ENCODE measurements at places on chromosomes 16 and 17.

- peaks cover 6% of the 10 kb centered on the region for H3K27me3 ChIP-seq
- peaks cover 36% of the 10 kb centered on the region for H3K4me1 ChIP-seq
- H3K4me3 ChIP-seq, result no peak overlapping the region
- H3K27ac ChIP-seq, result peak overlapping the region; percentile 91
- peaks cover 9% of the 10 kb centered on the region for H3K36me3 ChIP-seq
- no peak for DNase-seq
Measured at GRCh38 chr17:6926667-6927066, 69.2 kb upstream of the ALOX12 start.

DNA sequence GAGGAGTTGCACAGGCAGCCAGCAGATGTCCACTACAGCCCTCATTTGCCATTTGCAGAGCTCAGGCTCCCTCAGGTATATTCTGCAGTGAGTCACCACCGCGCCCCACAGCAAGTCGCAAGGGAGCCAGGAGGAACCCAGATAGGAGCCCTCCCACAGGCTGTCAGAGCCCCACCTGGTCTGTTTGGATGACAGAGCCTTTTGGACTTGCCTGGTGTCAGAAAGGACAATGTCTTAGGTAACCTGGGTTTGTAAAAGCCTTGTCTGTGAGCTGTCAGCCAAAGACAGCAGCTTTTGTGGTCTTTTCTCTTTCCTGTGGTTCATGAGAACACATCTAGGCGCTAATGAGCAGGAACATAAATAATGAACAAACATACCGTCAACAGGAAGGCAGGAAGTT lies 70.9 kb downstream of the GNAO1 start:
- no peaks in the 10 kb centered on the region for H3K27me3 ChIP-seq
- no peak for DNase-seq
- H3K36me3 ChIP-seq, result no peaks in the 10 kb centered on the region
- H3K4me3 ChIP-seq, result no peak overlapping the region

GRCh38 chr17:56820207-56820606 lies 13.5 kb downstream of the C17orf67 start:
- no peak overlapping the region for H3K27ac ChIP-seq
- H3K27me3 ChIP-seq, result no peaks in the 10 kb centered on the region
- H3K4me1 ChIP-seq, result peaks cover 7% of the 10 kb centered on the region
- H3K4me3 ChIP-seq, result no peak overlapping the region
- DNase-seq, result no peak

DNA sequence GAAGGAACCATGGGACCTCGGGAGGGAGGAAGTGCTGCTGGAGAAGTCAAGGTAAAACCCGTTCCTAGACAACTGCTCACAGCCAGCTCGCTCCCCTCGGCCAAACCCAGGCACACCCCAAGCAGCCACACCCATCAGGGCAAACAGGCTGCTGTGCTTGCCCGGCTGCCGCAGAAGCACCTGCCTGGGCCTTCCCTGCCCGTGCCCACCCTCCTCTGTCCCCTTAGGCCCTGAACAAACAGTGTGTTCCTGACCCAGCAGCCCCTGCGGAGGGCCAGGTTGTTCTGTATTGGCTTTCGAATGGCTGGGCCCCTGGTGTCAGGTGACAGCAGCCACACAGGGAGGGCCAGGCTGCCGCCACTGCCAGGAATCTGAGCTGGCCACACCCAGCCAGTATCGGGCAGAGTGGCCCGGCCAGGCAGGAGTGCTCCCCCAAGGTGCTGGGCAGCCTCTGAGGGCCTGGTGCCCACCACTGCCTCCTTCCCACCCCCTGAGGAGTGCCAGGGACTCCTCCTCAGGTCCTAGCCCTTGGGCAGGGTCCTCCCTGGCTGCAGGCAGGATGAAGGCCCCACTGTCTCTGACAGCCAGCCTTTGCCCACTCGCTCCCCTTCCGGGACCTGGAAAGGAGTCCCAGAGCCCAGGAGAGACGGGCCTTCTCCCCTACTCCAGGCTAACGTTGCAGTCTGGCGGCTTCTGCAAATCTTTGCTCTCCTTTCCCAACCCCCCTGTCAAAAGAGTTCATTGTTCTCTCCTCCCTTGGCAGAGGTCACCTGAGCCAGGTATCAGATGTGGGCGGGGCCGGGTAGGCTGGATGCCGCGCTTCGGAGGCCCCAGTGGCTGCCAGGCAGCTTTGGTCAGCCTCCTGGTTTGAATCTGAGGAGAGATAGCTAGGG lies 24.0 kb downstream of the LLGL2 start:
- peaks cover 3% of the 10 kb centered on the region for H3K27me3 ChIP-seq
- no peaks in the 10 kb centered on the region for H3K36me3 ChIP-seq

DNA sequence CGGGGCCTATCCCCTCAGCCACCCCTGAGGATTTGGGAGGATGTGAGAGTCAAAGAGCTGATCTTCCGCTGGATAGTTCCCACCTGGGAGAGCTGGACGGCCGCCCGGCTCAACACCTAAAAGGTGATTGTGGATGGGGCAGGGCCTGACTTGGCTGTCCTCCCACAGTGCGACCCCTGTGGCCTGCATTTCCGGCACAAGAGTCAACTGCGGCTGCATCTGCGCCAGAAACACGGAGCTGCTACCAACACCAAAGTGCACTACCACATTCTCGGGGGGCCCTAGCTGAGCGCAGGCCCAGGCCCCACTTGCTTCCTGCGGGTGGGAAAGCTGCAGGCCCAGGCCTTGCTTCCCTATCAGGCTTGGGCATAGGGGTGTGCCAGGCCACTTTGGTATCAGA lies 4.5 kb downstream of the BCL6B start:
- peaks cover 7% of the 10 kb centered on the region for H3K4me1 ChIP-seq
- no peak overlapping the region for H3K27ac ChIP-seq
- H3K27me3 ChIP-seq, result peaks cover 11% of the 10 kb centered on the region
- H3K36me3 ChIP-seq, result no peaks in the 10 kb centered on the region

DNA sequence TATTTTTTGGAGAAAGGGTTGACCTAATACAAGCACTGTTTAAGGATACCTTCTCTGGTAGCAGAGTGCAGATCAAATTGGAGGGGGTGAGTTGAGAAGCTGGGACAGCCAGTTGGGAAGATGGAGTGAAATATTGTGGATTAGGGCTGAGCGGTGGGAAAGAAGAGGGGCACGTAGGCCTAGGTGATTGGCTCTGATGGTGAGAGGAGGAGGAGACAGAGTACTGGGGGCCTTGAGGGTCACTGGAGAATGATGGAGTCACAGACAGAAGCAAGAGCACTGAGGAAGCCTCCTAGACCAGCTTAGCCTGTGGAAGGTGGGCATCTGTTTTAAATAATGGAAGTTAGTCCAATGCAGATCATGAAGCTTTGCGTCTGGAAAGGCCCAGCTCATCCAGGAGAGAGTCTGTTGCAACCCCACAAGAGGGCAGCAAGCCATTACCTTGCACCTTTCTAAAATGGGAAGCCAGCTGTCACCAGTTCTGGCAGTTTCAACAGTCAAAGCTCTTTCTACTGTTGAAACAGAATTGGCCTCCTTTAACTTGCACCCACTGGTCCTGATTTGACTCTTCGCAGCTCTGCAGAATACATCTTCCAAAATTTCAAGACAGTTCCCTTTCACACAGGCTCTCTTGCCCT lies 11.8 kb downstream of the SLC9A5 start:
- H3K4me3 ChIP-seq, result no peak overlapping the region
- H3K4me1 ChIP-seq, result peaks cover 4% of the 10 kb centered on the region

- no peak overlapping the region for H3K4me3 ChIP-seq
- no peaks in the 10 kb centered on the region for H3K27me3 ChIP-seq
- H3K36me3 ChIP-seq, result no peaks in the 10 kb centered on the region
- DNase-seq, result peak; percentile 60
- H3K4me1 ChIP-seq, result peaks cover 31% of the 10 kb centered on the region
Measured at GRCh38 chr16:67302076-67302475, 22.7 kb downstream of the PLEKHG4 start.

DNA sequence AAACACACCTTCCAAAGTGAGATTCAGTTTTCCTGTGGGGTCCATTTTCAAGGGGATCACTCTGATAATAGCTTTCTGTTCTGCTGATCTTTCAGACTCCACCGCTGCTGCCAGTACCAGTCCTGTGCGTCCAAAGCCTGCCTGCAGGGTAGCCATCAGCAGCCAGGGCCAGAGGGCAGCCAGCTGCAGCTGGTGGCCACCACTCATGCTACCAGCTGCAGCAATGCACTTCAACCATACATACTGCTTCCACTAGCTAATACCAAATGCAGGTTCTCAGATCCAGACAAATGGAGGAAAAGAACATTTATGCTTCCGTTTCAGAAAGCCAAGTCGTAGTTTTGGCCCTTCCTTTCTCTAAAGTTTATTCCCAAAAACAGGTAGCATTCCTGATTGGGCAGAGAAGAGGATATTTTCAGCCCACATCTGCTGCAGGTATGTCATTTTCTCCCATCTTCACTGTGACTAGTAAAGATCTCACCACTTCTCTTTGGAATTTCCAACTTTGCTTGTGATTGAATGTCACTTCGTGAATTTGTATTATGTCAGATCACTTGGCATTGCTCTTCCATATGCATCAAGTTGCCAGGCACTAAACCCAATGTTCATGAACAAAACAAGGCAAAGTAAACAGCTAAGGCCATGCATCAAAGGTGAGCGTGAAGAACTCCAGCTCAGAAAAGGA lies 1.8 kb downstream of the RNF43 start:
- no peak for DNase-seq
- H3K27ac ChIP-seq, result no peak overlapping the region
- H3K36me3 ChIP-seq, result no peaks in the 10 kb centered on the region
- H3K4me1 ChIP-seq, result peaks cover 18% of the 10 kb centered on the region
- no peak overlapping the region for H3K4me3 ChIP-seq

DNA sequence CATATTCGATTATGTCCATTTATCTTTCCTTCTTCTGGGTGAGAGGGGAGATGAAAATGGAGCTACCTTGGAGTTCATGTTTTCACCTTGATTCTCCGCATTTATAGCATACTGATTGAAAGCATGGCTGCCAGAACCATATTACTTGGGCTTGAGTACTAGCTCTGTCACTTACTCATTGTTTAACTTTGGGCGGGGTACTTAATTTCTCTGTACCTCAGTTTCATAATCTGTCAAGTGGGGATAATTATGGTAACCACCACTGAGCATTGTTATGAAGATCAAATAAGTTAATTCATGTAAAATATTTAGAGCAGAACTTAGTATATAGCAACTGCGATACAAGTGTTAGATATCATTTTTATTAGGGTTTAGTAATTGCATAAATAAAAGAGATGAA lies 65.2 kb downstream of the FTO start:
- peak overlapping the region; percentile 87 for H3K27ac ChIP-seq

DNA sequence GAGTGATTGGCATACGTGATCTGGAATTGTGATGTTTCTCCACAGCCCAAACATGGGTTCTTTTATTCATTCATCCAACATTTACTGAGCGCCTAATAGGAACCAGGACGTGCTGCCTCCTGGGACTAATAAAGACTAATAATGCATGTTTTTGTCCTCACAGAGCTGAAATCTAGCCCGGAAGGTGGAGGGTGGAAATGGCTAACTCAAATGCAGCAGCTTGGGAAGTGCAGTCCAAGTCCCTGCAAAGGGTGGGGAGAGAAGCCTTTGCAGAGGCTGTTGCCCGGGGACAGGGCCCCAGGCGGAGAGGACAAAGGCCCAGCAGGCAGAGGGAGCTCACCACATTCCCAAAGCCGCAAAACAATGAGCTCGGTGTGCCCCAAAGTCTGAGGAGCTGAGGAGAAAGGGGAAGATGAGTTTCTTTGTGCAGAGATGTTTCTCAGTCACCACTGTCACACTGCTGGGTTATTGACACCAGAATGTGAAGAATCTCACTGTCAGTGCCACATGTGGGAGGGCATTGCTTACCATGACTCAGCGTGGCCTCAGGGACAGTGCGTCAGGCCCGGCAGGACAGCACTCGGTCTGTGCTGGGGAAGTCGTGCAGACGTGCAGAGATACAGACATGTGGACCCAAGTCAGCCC lies 118.2 kb upstream of the CHMP6 start:
- peaks cover 6% of the 10 kb centered on the region for H3K36me3 ChIP-seq
- no peaks in the 10 kb centered on the region for H3K27me3 ChIP-seq
- DNase-seq, result peak; percentile 78
- peak overlapping the region; percentile 49 for H3K4me3 ChIP-seq
- H3K4me1 ChIP-seq, result peaks cover 41% of the 10 kb centered on the region
- H3K27ac ChIP-seq, result peak overlapping the region; percentile 95

DNA sequence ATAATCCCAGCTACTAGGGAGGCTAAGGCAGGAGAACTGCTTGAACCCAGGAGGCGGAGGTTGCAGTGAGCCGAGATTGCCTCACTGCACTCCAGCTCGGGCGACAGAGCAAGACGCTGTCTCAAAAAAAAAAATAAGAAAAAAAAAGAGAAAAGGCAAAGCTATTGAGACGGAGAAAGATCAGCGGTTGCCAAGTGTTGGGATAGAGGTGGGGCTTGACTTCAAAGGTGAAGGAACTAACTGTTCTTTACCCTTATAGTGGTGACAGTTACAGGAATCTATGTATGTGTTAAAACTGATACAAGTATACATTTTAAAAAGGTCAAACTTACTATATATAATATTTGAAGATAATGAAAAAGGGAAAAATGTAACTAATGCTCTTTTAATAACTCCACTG lies 22.5 kb downstream of the AKAP10 start:
- peaks cover 6% of the 10 kb centered on the region for H3K36me3 ChIP-seq
- DNase-seq, result no peak
- peaks cover 16% of the 10 kb centered on the region for H3K4me1 ChIP-seq
- H3K27me3 ChIP-seq, result no peaks in the 10 kb centered on the region
- no peak overlapping the region for H3K4me3 ChIP-seq

DNA sequence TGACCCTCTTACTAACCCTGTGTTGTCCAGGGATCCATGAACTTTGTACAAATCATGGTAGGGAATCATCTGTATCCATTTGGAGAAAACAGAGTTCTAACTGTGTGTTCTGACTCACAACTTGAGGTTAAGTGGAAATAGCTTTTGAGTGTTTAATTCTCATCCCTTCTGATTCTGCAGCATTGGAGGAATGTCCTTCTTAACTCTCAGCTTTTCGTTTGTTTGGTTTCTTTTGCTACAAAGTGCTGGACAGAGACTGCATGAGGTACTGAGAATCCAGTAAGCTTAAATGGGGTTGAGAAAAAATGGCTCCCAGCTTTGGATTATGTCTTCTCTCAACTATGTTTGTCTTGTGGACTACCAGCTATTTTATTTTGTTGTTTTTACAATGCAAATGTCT lies 352.1 kb upstream of the KIF2B start:
- no peak overlapping the region for H3K4me3 ChIP-seq
- H3K36me3 ChIP-seq, result peaks cover 1% of the 10 kb centered on the region
- H3K27ac ChIP-seq, result no peak overlapping the region
- H3K4me1 ChIP-seq, result peaks cover 42% of the 10 kb centered on the region
- no peak for DNase-seq

DNA sequence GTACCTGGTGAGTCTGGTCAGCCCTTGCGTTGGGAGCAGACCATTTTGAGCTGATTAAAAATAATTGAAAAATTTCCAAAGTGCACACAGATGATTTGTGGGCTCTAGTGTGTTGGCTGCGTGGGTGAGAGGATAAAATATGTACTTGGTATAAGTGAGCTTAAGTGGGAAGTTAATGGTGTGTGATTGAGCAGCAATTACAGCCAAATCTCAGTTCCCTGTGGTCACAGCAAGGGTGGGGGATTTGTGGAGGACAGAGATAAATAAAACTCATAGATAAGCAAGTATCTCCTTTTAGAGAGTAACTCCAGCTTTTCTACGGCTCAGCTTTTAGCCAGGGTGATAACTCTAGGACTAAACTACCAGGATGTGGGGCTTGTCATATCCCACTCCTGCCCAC lies 390.4 kb downstream of the UTP18 start:
- no peak for DNase-seq
- no peaks in the 10 kb centered on the region for H3K4me1 ChIP-seq
- no peaks in the 10 kb centered on the region for H3K27me3 ChIP-seq
- H3K4me3 ChIP-seq, result no peak overlapping the region
- no peak overlapping the region for H3K27ac ChIP-seq
